ENCODE measurements at places on chromosomes 1 and 21.

- DNase-seq = no peak
These were observed 10.5 kb upstream of the SRP9 start for GRCh38 chr1:225766967-225767633.

DNA sequence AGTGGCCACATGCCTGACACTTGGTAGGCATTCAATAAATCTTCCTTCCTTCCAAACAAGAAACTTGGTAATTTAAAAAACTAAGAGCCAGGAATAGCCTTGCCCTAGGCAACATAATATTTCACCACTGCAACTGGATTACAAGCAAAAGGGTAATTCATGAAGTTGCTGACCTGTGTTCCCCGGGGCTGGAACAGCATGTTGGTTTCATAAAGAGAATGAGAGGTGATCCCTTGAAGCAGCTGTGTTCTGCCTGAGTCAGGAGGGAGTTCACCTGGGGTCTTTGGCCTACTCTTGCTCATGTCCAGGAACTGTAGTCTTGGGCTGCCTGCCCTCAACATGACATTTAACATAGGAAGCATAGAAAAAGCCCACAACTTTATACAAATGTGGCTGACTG, 329.0 kb upstream of the DAB1 start:
- DNase-seq = no peak

DNA sequence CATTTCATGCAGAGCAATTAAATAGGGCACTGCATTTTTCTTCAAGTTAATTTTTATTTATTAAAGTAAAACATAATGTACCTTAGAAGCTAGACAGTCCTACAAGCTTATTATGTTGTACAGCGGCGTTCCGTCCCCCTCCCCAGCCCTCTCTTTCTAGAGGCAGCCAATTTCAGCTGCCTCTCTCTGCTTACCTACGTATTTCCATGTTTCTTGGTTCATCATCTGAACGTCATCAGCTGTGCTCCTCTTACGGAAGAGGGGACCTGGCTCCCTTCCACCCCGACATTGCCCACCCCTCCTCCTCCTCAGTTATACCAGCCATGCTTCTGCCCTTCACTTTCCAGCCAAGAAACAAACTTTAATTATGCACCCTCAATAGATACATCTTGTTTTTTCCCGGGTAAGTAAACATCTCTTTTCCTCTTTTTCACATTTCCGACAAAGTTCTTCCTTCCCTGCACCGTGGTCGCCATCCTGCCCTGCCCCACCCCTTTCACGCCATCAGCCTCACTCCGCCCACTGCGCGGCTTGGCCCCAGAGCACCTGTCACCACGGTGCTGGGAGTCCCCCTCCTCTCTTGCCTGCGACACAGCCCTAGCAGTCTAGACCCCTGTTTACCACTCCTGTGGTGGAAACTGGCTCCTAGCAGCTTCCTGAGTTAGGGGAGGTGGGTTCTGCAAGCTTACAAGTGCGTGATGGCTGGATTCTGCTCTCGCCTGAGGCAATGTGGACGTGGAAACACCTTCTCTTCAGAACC, 57.9 kb downstream of the SLC37A1 start:
- DNase-seq = no peak

GRCh38 chr1:201020721-201021629, 2.5 kb downstream of the KIF21B start:
- peak; percentile 53 for DNase-seq

DNA sequence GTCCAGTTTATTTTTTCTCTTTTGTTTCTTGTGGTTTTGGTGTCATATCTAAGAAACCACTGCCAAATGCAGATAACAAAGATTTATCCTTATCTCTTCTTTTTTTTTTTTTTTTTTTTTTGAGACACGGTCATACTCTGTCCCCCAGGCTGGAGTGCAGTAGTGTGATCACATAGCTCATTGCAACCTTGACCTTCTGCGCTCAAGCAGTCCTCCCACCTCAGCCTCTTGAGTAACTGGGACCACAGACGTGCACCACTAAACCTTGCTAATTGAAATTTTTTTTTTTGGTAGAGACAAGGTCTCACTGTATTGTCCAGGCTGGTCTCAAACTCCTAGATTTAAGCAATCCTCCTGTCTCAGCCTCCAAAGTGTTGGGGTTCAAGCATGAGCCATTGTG, 8.9 kb downstream of the SLC66A1 start:
- no peak for DNase-seq

DNA sequence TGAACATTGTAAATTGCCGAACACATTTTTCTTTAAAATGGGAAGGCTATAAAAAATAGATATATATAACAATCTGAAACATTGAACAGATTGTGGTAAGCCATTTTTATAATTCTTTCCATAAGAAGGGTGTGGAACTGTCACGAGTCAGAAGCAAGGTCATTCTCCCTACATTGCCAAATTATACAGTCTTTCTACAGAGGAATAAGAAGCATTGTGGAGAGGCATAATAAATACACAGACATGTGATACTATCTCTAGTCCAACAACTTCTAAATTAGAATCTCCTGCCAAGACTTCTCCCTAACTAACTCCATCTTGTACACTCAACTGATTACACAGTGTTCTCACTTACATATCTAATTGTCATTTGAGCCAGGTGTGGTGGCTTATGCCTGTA, 227.9 kb downstream of the CENPF start:
- no peak for DNase-seq

GRCh38 chr1:18175530-18176377, 68.2 kb downstream of the IGSF21 start:
- DNase-seq = no peak

- DNase-seq = no peak
These were observed 41.0 kb downstream of the TGFBR3 start for GRCh38 chr1:91844862-91845528.

DNA sequence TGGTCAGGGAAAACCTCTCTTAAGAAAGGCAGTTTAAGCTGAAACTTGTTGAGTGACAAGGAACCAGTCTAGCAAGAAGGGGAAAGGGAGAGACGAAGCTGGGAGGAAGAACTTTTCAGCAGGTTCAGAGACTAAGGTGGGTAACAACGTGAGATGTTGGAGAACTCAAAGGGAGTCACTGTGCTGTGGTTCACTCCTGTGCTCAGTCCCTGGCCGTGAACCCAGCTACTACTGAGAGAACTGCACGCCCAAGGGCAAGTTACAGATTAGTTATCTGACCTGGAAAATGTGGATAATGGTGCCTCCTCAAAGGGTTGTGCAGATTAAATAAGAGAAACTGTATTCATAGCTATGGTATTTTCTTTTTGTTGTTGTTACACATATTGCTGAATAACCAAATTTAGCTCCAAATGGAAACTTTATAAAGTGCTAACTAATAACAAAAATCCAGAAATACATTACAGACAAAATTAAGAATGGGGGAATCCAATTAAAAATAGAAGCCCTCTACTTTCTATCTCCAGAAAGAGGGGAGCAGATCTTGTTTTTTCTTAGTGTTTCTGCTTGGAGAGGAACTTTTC, 2.9 kb downstream of the ZBTB40 start:
- no peak for DNase-seq

GRCh38 chr1:103087256-103087655, 21.1 kb downstream of the COL11A1 start:
- DNase-seq = no peak

GRCh38 chr1:150748878-150749719, 16.5 kb downstream of the CTSS start:
- DNase-seq = no peak

DNA sequence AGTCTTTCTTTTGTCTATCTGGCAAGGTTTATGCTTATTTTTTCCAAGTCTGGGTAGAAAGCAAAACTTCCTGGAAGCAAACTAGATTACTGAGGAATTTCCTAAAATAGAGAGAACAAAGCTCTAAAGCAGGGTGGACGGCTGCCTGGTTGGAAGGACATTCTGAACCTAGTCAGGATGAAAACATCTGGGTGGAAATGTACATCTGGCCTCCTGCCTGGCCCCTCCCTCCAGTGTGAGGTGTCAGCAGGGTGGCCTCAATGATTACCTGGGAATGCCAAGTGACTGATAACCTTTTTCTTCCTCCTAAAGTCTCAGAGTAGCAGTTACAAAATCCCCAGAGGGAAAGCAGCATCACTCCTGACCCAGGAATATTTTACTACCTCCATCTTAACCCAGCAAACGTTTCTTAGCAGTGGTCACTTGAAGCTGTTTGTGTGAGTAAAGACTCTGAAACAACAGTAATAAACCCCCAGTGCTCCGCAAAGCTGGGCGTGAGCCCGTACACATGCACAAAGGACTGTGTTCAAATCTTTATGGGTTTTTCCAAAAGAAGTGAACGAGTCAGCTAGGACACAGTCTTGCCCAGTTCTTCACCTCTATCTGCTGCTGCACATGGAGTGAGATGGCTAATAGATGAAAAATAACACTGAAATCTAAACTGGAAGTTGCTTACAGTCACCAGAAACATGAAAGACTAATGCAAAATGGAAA, 18.9 kb downstream of the ANGPTL7 start:
- no peak for DNase-seq

- DNase-seq = no peak
These were observed 150.7 kb downstream of the KCTD3 start for GRCh38 chr1:215717677-215718426.

DNA sequence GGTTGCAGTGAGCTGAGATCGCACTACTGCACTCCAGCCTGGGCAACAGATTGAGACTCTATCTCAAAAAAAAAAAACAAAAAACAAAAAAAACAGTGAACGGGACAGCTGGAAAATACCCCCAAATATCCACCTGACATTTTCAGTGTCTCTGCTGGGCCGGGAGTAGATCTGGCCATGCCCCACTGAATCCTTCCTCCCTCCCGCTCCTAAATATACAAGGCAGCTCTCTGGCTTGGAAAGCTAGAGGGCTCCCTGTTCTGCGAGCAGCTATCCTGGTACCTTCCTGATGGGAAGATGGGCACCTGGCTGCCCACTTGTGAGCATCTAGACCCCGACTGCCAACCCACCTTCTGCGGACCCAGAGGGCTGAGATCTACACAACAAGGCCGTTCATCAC, 21.4 kb downstream of the SPSB1 start:
- DNase-seq = no peak

DNA sequence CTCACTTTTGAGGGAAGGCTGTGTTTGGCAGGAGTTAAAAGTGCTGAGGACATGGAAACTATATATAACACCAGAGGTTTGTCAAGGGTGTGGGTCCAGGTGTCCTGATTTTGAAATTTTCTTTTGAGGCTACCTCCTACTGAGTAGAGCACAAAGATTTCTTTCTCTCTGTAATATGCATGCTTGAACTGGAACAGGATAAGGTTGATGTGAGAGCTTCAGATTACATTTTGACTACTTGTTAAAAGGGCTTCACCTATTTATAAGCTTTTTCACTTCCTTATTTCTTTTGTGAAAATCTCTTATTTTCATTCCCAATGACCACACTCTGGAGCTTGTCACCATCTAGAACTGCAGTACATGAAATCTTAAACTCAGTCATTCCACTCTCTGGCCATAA, 59.8 kb upstream of the PLA2G4A start:
- no peak for DNase-seq

DNA sequence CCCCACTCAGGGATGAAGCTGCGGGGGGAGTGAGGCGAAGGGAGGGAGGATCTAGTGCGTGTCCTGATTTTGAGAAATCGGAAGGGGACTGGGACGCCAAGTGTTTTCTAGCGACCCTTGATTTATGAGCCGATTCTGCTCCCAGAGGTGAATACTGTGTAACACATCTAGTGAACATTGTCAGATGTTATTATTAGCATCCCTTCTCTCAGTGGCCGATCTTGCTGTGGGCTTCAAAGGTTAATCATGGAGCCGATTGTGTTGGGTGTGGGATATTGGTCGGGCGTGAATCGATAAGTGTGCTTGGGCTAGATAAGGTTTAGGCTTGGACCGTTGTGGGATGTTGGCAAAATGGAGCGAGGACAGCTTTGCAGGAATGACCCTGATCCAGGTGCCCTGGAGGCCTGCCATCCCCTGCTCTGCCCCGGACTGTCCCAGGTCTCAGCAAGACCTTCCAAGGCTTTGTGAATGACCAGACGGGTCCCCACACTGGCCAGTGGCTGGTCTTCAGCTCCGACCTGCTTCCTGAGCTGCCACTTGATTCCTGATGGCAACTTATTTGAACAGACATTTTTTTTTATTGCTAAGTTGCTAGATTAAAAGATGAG, 2.2 kb downstream of the AJAP1 start:
- DNase-seq = no peak

GRCh38 chr1:205064741-205065316, 19.4 kb downstream of the TMEM81 start:
- DNase-seq = no peak

- no peak for DNase-seq
These were observed 42.6 kb downstream of the ADCY10 start for GRCh38 chr1:167871331-167871730.

DNA sequence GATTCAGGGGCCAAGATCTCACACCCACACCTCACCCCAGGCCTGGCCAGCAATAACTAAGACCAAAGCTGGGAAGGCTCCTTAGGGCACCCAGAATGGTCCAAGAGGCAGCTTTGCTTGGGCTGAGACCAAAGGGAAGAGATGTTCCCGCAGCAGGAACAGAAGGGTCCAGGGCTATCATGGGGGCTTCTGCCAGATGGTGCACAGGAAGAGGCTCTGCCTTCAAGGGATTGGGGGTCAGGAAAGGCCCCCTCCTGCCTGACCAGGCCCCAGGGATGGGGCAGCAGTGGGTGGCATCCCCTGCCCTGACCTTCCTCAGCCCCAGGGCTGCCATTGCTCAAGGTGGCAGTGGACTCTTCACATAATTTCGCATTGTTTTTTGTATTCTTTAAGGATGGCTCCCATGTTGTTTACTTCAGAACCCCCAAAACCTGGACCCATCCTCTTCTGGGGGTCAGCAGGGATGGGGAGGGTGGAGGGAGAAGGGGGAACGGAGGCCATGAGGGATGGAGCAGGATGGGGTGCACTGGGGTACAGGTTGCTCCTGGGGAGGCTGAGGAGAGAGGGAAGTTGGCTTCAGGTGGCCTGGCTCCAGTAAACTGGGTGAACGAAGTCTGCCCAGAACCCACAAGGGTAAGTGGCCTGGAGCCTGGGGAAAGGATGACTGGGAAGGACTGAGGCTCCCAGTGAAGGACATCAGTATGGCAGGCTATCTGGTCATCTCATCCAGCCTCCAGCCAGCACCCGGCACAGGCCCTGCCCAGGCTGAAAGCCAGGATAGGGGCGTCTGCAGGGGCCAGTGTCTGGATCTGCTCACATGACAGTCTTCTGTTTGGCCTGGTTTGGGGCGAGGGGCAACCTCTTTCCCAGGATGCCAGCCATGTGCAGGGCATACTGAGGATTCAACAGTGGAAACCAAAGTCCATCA, 2.6 kb upstream of the NADK start:
- DNase-seq = no peak

GRCh38 chr1:41713141-41713540, 205.6 kb downstream of the HIVEP3 start:
- no peak for DNase-seq

GRCh38 chr1:200895443-200895789, 716 bp downstream of the INAVA start:
- no peak for DNase-seq

DNA sequence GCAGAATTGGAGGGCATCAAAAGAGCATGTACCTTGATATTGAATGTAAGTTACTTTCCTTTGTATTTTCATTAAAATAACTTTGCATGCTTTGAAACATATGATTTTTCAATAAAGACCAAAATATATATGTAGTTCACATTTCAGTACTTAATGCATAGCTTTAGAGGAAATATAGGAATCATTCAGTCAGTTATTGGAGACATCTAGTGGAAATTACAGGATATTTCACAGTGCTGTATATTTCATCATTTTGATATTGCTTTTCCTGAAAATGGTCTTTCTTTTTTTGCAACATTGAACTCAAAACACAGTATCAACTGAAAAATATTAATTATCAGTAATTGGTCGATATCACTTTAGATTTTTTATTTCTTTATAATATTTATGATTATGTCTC, 375.8 kb downstream of the NCAM2 start:
- DNase-seq = no peak

Data from activated CD4-positive, alpha-beta T cell treated with anti-CD3 and anti-CD28 coated beads, Interleukin-2, amount 50 U/mL, for 16 hours (primary cell).